T-cell (primary cell): ENCODE measurements at places on chromosomes 4 and X. TPM values are rescaled to one million over a fixed set of nuclear protein-coding genes. Genes with fewer than 3 reads are reported as not detected.

GRCh38 chr4:30989508-30989907, 269.3 kb downstream of the PCDH7 start:
- DNase-seq: no peak

GRCh38 chrX:52923781-52924241, 26.7 kb downstream of the FAM156B start:
- no peak for DNase-seq

GRCh38 chr4:30802622-30803323, 82.6 kb downstream of the PCDH7 start:
- DNase-seq: no peak

DNA sequence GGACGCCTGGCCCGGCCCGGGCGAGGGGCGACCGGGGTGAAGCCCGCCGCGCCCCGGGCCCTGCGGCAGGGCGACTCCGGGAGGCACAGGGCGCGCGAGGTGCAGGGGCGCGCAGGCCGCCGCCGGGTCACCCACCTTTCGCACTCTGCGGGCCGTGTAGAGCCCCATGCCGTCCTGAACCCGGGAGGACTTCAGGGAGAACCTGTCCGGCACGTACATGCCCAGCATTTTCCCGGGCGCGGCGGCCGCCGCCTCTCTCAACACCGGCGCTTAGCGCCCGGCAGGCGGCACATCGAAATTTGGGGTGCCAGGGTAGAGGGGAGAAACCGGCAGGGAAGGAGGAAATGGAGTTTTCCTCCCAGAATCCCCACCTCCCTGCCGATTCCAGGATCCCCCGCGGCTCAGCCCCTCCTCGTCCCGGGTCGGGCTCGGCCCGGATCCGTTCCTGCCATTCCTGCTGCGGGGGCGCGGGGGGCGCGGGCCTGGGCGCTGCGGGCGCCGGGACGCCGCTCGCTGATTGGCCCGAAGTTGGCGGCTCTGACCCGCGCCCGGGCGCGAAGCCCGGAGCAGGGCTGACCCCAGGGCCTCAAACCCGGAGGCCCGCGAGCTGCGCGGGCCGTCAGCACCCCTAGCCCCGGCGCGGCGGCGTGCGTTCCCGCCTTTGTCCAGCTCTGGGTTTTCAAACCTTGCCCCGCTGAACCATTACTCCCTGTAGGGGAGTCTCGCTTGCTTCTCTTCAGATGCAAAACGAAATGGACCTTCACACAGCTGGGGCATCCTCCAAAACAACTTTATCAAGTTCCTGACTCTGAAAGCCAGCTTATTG, at the start of gene PRDM5:
Gene PRDM5 (minus strand): TSS at position 346 of the 826 bp plus-strand sequence. CDS start 118 bp downstream, at position 228.
- DNase-seq: peak; percentile 25

- no peak for DNase-seq
Measured at GRCh38 chr4:95250544-95251137, 298.1 kb downstream of the UNC5C start.

DNA sequence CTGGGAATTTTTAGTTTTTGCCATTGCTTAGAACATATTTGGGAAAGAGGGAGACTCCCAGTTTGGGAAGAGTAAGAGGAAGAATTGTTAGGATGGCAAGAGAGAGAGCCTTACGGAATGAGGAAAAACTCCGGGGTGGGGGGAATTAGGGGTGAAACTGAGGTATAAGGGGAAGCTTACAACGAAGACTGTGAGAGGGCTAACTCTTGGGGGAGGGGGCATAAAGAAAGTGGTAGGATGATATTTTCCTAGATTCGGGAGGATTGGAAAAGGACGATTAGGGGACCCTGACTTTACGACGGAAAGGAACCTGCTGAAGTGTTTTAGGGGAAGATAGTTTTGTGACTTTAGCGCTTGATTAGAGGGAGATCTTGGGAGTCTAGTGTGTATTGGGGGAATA, 86.2 kb upstream of the HPRT1 start:
- no peak for DNase-seq

- DNase-seq: no peak
Measured at GRCh38 chr4:125789023-125789422, 474.3 kb downstream of the FAT4 start.

DNA sequence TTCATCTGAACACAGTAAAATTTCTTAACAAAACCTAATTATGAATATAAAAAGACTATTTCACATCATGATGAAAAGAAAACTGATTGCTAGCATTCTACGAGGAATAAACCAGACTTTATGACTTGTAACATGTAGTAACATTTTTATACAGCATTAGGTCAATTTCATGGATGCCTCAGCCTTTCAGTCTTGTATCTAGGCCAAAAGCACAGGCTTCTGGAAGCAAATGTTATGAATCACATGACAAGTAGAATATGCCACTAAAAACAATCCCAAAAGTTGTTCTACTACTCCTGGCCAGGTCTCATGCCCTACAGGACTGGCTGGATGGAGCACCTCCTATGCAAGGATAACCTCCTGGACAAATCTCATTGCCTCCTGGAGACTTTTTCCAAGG, 101.2 kb downstream of the ARHGAP6 start:
- no peak for DNase-seq

DNA sequence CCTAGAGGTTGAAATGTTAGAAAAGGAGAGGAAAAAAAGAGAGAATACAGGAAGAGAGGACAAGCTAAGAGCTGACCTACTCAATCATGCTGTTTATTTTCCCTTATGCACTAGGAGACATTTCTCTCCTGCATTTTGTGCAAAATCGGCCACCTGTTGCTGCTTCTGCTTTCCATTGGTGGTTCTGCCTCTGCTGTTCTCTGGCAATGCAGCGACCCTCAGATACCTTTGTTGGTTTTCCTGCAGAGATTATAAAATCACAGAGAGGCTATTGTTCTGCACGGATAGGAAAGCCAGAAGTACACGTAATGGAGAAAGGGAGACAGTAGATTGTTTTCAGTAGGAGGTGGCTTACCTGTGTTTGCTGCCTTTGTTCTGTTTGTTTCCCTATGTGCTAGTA, 108.9 kb downstream of the UNC5C start:
- DNase-seq: no peak

DNA sequence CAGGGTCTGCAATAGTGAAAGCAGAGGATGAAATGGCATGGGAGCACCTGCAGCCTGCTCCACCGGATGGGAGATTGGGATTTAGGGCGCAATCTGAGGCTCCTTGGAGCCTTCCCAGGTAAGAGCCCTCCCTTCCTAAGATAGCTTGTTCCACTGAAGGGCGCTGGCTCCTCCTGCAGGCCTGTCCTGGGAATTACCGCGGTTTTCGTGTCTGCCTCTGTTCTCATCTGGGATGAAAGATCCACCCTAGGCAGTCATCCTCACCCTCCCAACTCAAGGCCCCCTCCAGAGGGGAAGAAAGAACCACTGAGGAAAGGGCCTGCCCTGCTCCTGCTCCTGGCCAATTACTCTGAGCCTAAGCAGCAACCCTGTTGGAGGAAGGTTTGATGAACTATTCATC, 547.5 kb downstream of the SMARCA1 start:
- no peak for DNase-seq

DNA sequence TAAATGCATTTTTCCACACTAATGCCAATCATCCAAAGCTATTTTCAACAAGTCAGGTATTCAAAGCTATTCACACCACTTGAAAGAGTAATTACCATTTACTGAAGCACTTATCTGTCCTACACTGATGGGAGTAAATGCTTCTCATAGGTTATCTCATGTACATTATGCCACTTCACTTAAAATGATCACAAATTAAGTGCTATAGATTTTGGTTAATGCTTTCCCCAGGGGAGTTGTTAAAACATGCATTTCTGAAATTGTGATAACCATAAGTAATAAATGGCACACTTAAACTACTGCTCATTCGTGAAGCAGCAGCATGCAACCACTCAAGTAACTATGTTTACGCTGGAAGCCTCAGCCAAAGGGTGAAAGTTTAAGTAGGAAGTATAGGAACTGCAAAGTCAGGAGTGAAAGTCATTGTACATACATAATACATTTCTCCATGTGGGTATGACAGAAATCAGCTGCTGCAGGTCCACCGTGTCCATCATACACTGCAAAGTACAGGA, 6.6 kb downstream of the PPM1K start:
- DNase-seq: no peak

DNA sequence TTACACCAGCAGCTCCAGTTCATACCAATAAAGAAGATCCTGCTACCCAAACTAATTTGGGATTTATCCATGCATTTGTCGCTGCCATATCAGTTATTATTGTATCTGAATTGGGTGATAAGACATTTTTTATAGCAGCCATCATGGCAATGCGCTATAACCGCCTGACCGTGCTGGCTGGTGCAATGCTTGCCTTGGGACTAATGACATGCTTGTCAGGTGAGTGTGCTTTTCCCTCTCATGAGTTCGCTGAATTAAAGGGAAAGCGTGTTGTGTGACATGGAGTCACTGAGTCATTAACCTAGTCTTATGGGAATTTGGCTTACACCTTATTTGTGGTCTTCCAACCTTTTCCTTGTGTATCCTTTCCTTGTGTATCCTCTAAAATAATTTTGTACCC, 15.9 kb downstream of the TMEM165 start:
- no peak for DNase-seq

DNA sequence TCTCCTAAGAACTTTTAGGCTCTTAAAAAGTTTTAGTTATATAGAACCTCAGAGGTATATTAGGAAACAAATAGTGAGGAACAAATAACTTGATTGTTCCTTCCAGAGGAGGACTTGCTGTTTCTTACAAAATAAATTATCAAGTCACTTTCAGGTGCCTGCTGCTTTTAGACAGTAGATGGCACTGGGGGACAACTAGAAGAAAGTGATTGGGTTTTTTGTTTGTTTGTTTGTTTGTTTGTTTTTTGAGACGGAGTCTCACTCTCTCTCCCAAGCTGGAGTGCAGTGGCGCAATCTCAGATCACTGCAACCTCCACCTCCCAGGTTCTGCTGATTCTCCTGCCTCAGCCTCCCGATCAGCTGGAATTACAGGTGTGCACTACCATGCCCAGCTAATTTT, 35.4 kb upstream of the CDKL5 start:
- no peak for DNase-seq

GRCh38 chr4:143420227-143420626, 83.6 kb downstream of the GAB1 start:
- DNase-seq: no peak

- DNase-seq: no peak
Measured at GRCh38 chr4:173252024-173252935, 81.9 kb downstream of the HMGB2 start.

DNA sequence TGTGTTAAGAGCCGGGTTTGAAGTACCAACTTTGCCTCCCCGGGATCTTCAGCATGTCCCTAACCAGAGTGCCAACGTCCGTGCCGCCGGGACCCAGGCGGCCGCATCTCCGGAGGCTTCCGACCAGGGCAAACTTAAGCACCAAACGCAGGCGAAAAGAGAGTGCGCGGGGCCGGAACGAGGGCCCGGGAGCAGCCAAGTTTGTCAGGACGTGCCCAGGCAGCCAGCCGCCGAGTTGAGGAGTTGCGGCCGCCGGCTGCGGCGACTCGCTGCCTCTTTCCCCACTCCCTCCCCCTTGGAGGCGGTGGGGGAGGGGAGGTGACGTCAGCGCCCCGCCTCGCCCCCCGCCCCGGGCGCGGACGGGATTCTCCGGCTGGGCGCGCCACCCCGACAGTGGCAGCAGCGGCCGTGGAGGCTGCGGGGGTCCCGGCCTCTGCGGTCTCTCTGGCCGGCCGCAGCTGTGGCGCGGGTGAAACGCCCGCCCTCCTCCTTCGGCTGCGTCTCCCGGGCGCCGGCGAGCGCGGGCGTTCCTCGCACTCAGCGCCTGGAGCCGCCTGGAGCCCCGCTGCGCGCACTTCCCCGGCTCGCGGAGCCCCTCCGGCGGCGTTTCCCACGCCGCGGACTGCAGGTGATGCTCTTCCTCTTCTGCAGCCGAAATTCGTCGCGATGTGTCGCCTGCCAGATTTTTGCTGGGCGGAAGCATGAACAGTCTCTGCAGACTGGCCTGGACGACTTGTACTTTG, 2.9 kb upstream of the FAT1 start:
- DNase-seq: no peak

DNA sequence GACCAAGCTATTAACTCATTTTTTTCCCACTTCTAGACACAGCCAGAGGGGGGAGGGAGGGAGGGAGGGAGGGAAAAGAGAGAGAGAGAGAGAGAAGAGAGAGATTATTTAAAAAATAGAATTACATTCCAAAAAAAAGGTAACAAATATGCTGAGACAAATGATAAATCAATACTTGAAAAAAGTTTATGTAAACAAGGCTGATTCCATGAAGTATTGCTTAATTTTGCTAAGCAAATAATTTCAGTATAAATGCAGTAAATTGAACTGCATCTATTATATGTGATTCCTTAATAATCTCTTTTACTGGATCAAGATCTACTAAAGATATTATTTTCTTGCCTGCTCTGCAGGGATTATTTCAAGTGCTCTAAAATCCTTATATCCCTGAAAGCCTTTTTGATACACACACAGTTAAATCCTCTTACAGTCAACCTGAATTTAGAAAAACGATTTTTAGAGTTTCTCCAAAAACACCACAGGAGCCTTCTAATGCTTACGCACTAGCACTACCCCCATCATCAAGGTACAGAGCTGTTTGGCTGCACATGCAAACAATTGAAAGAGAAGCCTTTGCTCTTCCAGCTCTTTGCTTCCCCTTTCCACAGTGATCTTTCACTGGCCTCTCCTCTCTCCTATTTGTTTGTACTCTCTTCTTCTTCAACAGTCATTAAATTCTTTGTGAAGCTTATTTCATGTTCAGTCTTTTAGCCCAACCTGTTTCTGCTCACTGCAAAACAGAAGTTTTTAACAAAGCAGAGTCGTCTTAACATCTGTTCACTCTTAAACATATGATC, 426.3 kb upstream of the FAM241A start:
- no peak for DNase-seq

DNA sequence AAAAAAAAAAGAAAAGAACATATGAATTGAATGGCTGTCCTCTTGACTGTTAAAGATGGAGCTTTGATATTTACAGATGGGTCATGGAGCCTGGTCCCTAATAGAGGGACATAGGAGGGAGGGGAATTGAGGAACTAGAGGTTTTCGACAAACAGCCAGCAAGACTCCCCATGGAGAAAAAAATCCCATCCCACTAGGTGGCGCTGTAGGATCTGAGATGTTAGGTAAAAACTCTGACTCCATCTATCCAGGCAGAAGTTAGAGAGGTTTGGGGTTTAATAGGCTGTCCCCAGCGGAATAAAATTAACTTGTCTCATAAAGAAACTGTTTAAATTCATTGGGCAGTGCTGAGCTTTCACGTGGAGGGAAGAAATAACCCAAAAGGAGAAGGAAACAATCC, 45.9 kb downstream of the HMGB2 start:
- DNase-seq: peak; percentile 41

- no peak for DNase-seq
Measured at GRCh38 chr4:122131562-122132157, 20.5 kb upstream of the BLTP1 start.

DNA sequence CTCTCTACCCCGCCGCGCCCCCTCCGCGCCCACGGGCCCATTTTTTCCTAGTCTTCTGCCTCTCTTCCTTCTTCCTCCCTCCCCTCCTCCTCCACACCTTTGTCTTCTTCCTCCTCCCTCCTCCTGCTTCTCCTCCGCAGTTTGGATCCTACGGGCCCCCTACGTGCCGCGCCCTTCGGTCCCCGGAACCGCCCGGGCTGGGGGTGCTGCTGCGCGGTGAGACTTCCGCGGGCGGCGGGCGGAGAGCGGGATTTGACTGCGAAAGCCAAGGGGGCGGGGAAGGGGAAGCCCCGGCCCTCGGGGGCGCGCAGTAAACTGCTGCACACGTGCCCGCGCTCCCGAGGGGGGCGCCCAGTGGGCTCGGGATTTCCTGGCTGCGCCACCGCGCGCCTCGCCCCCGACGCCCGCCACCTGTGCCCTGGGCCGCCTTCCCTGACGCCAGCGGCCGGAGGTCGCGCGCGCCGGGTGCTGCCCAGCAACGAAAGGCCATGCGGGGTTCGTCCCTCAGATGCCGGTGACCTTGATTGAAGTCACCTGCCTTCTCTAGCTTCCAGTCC, 3.3 kb upstream of the NKX3-2 start:
- DNase-seq: peak; percentile 22

Gene GPR82
- total RNA-seq: 0.22 TPM

Gene MXD4
- total RNA-seq: 75.0 TPM

Gene DMRTC1
- total RNA-seq: 0.51 TPM
